Iris pigment epithelial cell (primary cell): ENCODE measurements at places on chromosomes 4 and X.
A peak's percentile ranks its signal among the peaks of the same experiment; 100 is the strongest.

DNA sequence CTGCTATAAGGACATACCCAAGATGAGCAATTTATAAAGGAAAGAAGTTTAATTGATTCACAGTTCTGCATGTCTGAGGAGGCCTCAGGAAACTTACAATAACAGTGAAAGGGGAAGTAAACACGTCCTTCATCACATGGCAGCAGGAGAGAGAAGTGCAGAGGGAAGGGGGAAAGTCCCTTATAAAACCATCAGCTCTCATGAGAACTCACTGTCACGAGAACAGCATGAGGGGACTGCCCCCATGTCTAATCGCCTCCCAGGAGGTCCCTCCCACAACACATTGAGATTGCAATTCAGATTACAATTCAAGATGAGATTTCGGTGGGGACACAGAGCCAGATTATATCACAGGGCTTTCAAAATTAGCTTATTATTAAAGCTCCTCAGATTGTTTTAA, 209.5 kb upstream of the PPP3CA start:
- DNase-seq, result no peak

GRCh38 chr4:139153411-139154133, 23.4 kb downstream of the ELF2 start:
- DNase-seq, result peak; percentile 50

DNA sequence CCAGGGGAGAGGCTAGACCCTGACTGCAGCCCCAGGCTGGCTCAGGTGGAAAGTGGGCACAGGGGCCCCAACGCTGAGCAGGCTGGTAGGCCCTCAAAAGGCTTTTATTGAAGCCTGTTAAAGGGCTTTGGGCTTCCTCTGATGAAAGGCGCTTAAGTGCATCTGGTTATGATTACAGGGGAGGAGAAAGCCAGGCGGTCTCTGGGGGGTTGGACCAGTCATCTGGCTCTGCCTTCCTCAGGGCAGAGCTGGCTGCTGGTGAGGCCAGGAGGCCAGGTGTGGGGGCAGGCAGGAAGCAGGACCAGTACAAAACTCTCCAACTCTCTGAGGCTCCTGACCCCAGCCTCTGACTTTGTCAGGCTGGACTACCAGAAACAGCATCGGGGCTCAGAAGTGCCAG, 68.8 kb upstream of the BCOR start:
- DNase-seq, result no peak

DNA sequence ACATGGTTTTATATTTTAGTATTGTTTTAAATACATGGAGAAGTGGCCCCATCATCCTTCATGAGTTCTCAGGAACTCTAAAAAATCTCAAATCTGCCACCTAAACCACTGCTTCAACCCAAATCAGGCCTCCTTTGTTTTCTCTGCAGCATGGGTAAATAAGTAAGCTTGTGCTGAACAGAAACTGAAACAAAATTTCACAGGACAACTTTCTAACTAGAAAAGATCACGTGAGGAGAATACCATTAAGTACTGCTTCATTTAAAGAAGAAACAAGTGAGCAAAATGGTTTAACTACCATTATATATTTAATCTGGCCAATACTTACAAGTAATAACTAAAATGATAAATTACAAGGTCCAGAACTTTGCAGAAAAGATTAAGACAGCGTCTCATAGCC, 2.5 kb downstream of the ARAP2 start:
- no peak for DNase-seq

- DNase-seq, result no peak
Measured at GRCh38 chr4:127362686-127363085, 270.1 kb upstream of the INTU start.

DNA sequence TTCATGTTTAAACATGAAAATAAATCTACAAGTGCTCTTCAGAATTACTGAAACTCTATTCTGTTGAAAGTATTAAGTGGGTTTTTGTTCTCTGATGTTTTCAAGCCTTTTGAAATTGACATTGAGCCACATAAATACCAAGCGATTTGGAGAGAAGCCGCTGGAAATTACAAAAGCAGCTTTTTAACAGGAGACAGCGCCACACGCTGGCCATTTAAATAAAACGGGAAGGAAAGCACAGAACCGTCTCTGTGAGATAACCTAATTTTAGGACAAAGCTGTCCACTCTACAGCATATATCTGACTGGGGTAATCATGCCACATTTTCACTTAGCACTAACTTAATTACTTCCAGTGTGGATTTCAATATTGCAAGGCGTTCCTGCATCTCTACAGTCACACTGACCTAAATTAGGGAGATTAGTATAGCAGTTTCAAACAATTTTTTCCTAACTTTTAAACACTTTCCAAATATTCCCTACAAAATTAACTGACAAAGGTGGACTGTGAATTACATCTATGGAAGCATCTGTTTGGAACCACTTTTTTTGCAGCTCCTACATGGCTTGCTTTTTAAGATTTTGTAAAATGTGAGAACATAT, 6.8 kb upstream of the ANOS1 start:
- DNase-seq, result peak; percentile 31

DNA sequence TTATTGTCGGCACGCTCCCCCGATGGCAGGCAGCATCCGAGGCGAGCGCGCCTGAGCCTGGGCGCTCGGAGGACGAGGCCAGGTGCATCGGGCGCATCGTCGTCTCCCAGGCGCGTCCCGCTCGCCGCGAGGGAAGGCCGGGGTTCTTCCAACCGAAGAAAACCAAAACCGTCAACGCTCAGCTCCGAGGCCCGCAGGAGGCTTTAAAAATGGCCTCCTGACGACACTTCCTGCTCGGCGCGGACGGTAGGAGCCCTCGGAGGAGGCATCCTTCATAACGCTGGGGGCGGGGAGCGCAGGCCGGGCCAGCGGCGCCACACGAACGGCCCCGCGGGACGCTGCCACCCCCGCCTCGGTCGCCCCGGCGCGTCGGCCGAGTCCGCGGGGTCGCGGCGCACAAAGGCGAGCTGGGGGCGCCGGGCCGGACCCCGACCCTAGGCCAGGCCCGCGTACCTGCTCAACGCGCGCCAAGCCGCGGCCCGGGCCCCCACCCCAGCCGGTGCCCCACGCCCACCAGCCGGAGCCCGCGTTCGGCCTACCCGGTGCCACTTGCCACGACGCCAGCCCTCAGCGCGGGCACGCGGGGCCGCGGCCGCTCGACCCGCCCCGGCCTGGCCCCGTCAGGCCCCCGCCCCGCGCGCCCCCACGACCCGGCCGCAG, 501 bp downstream of the ZNF518B start:
- DNase-seq, result peak; percentile 70

DNA sequence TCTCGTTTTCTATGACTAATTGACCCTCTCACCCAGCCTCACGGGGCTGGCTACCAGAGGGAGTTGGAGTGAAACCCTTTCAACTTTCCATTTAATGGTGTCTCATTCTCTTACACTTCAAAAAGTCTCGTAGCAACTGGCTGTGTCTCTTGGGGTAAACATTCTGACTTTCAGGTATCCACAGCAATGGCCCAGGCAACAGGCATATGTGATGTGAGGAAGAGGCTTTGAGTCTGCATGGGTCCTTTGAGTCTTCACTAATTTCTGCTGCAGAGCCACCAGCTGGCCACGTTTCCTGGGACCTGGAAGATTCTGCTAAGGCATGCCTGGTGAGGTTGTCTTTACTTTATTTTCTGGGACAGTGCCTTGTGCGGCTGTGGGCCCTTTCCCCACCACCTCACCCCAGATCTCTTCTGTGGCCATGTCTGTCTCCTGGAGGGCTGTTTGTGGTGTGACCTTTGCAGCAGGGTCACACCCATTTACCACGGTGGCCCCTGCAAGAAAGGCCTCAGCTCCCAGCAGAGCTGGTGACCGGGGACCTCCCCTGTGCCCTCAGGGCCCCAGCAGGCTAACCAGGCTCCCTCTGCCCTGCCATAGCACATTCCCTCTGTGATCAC, 112.5 kb upstream of the FRG1 start:
- DNase-seq, result no peak

GRCh38 chrX:69020316-69020715, 144.9 kb downstream of the PJA1 start:
- DNase-seq, result no peak

DNA sequence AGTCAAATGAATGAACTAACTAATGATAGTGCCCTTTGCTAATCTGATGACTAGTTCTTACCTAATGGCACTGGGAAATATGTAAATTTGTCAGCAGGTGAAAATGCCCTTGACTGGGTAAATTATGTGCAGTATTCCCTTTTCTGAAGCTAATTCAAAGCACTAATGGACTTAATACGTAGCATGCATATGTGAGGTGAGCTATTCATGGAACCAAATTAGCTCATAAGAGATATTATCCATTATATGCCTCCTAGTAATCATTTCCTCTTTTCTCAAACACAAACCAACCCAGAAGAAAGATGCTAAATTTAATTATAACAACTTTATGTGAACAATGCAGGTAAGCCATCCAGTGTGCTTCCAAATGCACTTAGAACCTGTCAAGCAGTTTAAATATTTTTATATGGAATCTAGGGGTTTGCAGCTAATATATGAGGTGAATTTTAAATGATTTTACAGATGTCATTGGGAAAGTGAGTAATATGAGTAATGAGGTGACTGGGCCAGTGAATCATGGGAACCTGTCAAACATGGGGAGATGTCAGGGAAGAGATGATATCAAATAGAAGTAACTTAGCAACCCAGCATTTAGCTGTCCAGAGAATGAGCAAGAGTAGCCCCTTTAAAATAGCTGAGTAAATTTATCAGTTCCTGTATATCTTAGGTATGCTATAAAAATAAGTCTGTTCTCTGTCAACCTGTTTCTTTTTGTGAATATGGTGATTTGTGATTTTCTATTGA, 315.0 kb downstream of the AFF2 start:
- DNase-seq, result no peak

DNA sequence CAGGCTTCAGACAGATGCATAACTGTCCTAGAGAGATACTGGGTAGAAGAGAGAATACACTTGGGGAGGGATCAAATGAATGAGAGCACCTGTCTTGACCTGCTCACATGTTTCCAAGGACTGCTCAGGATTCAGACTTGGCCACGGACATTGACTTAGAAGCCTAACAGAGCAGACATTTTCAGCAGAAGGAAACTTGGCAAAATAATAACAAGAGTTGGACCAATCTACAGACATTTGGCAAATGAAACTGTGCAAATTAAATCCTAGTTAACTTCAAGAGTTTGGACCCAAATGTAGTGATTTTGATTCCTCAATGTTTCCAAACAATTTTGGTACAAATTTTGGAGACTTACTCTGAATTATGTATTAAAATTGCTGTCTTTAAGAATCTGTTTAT, 223.9 kb downstream of the CAMK2D start:
- DNase-seq, result no peak

DNA sequence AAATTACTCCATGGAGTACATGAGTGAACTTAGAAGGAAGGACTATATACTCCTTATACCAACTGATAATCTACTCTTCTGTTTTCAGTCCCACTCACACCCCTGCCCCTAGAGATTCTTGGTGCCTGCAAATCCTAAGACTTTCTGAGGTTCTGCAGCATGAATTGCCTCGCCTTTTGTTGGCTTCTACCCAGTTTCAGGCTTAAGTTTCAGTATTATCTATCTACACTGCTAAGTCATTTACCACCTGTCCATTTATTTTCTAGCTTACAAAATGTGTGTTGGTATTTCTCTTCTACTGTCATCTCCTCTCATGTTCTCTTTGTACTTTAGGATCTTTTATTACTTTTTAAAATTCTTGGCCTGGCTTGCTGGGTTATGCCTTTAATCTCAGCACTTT, 94.4 kb upstream of the AMOT start:
- no peak for DNase-seq

- DNase-seq, result no peak
Measured at GRCh38 chr4:176561368-176561767, 231.4 kb downstream of the VEGFC start.

DNA sequence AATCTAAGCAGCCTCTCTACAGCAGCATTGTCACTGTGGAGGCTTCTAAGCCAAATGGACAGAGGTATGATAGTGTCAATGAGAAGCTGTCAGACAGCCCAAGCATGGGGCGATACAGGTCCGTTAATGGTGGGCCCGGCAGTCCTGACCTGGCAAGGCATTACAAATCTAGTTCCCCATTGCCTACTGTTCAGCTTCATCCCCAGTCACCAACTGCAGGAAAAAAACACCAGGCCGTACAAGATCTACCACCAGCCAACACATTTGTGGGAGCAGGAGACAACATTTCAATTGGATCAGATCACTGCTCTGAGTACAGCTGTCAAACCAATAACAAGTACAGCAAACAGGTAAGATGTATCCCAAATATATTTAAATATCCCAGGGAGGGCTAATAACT, 4.1 kb downstream of the PCDH7 start:
- DNase-seq, result no peak

DNA sequence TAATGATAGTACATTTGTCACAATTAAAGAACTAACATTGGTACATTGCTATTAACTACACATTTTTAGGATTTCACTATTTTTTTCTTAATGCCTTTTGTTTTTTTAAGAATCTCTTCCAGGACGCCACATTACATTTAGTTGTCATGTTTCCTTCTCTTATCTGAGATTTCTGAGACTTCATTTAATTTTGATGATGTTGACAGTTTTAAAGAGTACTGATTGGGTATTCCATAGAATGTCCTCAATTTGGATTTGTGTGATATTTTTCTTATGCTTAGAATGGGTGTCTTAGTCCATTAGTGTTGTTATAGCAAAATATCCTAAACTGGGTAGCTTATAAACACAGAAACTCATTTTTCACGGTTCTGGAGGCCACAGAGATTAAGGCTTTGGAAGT, 1095.5 kb upstream of the LCORL start:
- DNase-seq, result no peak

- DNase-seq, result peak; percentile 89
Measured at GRCh38 chr4:140233791-140234696, 80.1 kb upstream of the MAML3 start.
